Left ventricle myocardium inferior (tissue), 1 donor: ENCODE measurements at places on chromosomes 11 and 22.

GRCh38 chr11:48063424-48063978, 83.1 kb downstream of the PTPRJ start:
- DNase-seq = no peak

DNA sequence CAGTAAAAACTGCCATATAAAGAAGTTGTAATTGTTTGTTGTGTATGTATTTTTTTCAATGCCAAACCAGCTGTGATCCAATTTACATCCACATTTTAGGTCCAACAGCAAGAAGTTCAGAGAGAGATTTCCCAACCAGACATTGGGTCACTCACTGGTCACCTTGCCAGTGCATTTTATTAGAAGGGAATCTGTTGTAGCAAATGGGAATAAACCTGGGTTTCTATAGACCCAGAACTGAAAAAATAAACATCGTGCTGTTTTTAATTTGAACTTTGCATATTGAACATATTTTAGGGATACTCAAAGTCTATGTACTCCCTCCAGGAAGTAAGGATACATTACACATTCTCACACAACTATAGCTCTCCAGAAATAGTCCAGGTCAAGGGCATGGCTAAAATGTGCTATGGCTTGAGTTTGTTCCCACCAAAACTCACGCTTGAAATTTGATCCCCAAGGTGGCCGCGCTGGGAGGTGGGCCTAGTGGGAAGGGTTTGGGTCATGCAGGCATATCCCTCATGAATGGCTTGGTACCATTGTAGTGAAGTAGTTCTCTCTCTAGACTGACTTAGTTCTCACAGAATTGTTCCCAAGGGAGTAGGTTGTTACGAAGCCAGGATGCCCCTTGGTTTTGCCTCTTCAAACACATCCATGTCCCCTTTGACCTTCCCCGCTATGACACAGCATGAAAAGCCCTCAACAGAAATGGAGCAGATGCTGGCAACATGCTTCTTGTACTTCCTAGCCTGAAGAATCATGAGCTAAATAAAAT, 90.9 kb downstream of the RRAS2 start:
- no peak for DNase-seq

DNA sequence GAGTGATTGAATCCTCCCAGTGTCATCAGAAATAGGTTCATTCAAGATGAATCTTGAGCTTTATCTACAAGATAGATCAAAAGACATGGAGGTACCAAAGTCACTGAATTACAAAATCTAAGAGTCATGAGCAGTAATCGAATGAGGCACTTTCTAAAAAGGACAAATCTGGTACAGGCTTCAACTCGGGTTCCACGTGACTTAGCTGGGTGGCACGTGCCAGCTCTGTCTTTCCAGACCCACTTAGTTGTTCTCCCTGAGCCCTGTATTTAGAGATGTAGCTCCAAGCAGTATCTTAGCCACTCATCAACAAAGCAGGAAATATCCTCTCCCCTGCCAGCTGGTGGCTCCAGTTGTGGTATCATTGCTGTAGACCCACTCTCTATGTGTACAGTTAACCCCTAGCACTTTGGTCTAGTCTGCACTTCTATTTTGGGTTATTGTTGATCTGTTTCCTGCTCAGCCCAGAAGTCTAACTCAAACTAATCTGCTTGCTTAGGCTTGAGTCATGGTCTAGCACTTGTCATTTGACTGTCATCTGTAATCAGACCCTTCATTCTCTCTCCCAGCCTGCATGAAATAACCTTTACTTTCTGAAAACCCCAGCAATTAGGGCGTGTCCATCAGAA, 528.7 kb downstream of the ETS1 start:
- no peak for DNase-seq

DNA sequence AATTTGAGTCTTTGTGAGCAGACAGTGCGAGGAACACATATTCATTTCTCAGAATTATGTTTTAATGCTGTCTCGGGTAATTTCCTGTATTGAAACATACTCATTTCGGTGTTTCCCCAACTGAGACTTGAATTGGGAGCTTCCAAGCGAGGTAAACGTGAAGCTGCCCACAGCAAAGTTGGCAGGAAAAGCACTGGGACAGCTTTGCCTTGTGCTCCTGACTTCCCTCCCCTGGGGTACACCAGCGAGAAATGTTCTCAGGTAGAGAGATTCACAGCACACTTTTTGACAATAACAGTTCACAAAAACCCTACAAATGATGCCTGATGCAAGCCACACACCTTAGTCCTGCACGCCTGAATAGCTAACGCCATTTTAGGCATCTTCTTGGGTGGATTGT, 3.1 kb downstream of the HTR3B start:
- no peak for DNase-seq

GRCh38 chr11:57742087-57742452, 779 bp downstream of the SELENOH start:
- no peak for DNase-seq

GRCh38 chr11:118625976-118626375, 18.6 kb downstream of the PHLDB1 start:
- DNase-seq = no peak

- DNase-seq = peak; percentile 41
Measured at GRCh38 chr22:39343259-39344045, 6.3 kb upstream of the SYNGR1 start.

GRCh38 chr11:46672381-46672839, 28.0 kb downstream of the ARHGAP1 start:
- peak; percentile 12 for DNase-seq

DNA sequence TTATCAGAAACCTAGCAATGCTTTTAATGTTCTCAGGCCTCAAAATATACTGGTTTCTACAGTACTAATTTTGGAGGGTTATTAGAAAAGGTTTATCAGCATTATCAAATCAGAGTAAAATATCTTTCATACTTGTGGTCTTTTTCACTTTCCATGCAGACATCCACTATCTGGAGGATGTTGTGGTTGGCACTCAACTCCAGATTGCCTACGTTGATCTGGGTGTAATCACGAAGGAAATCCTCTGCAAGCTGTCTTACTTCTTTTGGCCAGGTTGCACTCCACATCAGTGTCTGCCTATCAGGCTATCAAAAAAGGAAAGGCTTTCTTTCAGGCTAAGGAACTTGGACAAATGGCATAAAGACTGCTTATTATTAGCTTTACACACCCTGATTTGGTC, 11.6 kb downstream of the DDX17 start:
- DNase-seq = no peak

DNA sequence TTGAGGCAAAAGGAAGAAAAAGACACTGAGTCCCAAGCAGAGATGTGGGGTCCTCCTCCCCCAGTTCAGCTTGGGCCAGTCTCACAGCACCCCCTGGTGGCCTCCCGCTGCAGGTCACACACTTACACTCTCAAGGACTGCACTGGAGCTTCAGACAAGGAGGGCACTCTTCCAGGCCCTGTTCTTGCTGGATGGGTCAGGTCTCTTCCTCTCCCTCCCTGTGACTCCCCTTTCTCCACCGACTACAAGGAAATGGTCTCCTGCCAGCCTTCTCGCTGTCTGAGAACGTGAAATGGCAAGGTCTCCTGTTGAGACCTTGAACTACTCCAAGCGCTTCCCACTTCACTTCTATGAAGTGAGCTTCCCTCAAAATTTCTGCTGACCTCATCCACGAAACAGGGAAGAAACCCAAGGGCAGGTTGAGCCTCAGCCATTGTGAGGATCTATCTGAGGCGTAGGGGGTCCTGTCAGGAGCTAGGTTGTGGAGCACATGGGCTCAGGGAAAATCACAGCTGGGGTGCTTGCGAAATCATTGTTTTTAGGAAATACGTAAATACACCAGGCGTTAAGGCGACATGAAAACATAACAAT, 11.2 kb upstream of the IGLL1 start:
- DNase-seq = peak; percentile 36

DNA sequence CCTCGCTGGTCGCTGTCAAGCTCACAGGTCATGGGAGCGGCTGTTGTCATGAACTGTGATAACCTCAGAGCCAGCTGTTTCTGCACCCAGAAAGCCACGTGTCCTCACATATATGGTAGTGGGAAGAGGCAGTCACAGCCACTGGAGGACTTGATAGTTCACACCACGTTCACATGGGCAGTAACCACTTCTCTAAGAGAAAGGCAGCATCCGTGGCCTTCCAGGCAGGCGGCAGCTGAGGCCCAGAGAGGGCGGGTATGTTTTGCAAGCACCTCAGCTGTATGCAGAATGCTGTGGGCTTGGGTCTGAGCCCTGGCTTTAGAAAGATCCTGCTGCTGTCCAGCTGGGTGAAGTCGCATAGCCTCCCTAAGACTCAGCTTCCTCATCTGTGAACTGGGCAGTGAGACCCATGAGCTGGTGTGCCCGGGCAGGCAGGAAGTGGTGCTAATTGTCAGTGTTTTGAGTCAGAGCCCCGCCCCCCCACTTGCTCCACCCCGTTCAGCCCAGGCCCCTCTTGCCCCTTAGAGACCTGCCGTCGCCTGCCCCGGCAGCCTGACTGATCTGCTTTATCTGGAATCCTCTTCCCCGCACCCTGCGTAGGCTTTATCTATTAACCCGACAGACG, 13.3 kb downstream of the TTC38 start:
- DNase-seq = no peak

DNA sequence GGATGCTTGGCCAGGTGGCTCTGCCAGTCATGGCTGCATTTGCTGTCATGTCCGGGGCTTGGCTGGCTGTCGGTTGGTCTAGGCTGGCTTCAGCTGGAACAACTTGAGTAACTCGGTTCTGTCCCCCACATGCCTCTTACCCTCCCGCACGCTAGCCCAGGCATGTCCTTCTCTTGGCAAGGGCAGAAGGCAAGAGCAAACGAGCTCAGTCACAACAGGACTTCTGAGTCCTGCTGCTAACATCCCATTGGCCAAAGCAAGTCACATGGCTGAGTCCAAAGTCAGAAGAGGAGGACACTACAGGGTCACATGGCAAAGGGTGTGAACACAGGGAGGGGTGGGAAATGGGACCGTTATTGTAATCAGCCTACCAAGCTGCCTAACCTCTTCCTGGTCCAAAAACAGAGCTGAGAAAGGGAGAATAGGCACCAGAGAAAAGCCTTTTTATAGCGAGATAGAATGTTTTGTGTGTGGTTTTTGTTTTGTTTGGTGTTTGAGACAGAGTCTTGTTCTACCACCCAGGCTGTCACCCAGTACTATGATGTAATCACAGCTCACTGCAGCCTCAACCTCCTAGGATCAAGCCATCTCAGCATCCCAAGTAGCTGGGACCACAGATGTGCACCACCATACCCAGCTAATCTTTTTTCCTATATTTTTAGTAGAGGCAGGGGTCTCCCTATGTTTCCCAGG, 81.9 kb downstream of the MN1 start:
- DNase-seq = no peak

DNA sequence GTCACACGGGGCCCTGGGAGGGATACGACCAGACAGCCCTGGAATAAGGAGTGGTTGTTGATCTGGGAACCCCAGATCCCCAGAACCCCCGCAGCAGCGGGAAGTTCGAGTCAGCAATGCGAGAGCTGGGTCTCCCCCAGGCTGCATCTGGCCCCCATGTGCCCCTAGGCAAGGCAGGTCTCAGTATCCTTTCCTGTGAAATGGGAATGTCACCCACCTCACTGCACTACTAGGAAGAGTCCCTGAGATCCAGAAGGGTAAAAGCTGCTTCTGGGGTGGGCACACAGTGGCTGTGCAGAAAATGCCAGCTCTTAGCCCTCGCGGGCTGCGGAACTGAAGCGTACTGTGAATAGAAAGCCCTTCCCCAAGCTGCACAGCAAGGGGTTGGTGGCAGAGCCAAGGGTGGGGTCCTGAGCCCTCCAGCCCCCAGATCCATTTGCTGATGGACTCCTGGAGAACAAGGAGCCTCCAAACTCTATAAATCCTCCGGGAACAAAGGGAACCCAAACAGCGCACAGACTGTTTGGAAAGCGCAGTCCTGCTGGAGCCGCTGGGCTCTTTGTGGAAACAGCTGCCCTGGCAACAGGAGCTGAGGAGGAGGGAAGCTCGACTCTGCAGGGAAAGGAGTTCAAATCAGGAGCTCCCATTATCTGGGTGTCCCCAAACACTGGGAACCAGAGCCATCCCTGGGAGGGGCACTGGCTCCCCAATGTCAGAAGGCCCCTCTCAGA, 68.2 kb upstream of the SHISAL1 start:
- DNase-seq = no peak

DNA sequence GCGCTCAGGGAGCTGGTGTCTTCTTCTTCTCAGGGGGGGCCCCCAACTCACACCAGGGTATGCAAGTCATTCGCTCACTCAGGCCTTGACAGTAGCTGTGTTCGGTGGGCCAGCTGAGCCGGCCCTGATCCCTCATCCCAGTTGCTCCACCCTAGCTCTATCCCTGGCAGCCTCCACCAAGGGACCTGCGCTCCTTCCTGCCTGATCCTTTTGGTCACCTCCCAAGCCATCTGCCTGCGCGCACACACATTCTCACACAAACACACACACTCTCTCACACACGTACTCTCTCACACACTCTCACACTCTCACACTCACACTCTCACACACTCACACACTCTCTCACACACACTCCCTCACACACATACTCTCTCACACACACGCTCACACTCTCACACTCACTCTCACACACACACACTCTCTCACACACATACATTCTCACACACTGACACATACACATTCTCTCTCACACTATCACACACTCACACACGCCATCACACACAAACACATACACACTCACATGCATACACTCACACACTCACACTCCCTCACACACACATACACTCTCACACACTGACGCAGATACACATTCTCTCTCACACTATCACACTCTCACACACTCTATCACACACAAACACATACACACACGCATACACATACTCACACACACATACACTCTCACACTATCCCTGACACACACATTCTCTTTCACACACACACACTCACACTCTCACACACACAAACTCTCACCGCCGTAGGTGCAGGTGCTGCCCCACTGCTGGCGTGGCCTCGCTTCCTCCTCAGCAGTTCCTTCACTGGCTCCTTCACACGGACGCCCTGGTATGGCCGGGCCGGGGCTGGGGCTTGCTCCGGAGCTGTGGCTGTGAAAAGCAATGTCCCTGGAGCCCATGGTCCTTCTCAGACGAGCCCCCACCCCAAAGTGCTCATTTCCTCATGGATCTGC, 20.8 kb downstream of the POU2AF1 start:
- DNase-seq = no peak

DNA sequence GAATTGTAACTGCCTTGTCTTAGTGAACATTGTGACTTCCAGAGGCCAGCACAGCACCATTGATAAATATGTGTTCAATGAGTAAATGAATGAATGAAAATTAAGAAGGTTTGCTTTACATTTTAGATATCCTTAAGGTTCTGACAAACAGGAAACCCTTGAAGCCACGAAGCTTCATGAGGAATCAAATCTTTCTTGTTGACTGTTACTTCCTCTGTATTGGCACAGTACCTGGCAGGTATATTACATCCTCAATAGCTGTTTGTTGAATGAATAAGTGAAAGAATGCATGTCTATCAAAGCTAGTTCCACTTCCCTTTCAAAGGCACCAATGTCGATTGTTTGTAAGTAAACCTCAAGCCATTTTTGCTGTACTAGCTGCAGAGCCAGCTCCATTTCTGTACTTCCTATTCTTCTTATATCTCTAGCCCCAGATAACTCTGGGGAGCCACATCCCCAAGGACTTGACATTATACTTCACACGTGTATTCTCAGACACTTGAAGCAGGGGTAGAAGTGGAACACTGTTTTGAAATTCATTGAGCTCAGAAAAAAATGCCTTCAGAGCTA, 140.3 kb upstream of the RAG2 start:
- no peak for DNase-seq

- DNase-seq = no peak
Measured at GRCh38 chr11:58451585-58451984, 9.5 kb upstream of the OR5B12 start.
